Esophagus mucosa (tissue), 1 donor: ENCODE measurements at places on chromosomes 13 and 19. TPM values are rescaled to one million over a fixed set of nuclear protein-coding genes. Genes with fewer than 3 reads are reported as not detected.

Gene ZNF627
- total RNA-seq = 4.1 TPM

Gene ANGPTL8
- not detected for total RNA-seq

Gene CAMSAP3
- 21.2 TPM for total RNA-seq

Gene RPS15
- total RNA-seq = 1,167 TPM

Gene DPP9
- total RNA-seq = 28.0 TPM

Gene PSG7
- total RNA-seq = not detected

Gene GPI
- total RNA-seq = 230 TPM

GRCh38 chr19:32669310-32669709 lies 5.7 kb downstream of the ANKRD27 start:
- no peak for ATAC-seq

DNA sequence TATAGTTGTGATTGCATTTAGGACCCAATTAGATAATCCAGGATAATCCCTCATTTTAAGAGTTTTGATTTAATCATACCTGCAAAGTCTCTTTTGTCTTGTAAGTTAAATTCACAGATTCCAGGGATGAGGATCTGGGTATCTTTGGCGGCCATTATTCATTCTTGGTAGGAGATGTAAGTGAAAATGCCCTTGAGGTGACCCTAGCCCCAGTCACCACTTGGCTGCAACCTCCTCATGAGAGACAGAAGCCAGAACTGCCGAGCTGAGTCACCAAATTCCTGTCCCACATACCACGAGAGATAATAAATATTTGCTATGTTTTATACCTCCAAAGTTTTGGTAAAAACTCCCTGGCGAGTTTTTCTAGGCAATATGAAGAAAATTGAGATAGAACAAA lies 389.4 kb downstream of the RFC3 start:
- no peak for ATAC-seq

DNA sequence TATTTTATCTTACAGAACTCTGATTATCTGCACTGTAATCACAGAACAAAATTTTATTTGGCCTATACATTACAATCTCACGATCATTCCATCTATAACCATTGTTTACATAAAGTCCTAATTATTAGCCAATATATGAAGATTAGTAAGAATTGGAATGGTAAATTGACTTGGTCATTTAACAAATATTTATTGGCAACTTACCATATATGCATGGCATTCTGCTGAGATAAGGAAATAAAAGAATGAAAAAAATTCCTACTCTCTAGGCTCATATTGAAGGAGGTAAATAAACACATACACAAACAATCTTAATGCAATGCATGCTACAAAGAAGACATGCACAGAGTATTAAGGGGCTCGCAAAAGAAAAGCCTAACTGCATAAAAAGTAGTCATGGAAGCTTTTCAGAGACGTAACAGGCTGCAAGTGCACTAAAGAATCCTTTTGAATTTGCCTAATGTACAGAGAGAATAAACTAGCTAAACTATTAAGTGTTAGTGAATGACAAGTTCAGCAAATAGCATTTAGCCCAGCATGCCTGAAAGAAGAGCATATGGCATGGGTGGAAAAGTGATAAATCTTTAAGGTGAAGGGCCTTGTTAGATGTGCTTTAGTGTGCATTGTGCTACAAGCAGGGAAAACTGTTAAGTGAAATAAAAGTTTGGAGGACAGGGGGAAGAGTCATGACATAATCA lies 1131.1 kb downstream of the PCDH9 start:
- no peak for ATAC-seq

- no peak for ATAC-seq
Observed at GRCh38 chr13:51283371-51283770, 56.1 kb upstream of the SERPINE3 start.

- ATAC-seq = no peak
Observed at GRCh38 chr19:31255174-31255799, 93.9 kb downstream of the TSHZ3 start.

DNA sequence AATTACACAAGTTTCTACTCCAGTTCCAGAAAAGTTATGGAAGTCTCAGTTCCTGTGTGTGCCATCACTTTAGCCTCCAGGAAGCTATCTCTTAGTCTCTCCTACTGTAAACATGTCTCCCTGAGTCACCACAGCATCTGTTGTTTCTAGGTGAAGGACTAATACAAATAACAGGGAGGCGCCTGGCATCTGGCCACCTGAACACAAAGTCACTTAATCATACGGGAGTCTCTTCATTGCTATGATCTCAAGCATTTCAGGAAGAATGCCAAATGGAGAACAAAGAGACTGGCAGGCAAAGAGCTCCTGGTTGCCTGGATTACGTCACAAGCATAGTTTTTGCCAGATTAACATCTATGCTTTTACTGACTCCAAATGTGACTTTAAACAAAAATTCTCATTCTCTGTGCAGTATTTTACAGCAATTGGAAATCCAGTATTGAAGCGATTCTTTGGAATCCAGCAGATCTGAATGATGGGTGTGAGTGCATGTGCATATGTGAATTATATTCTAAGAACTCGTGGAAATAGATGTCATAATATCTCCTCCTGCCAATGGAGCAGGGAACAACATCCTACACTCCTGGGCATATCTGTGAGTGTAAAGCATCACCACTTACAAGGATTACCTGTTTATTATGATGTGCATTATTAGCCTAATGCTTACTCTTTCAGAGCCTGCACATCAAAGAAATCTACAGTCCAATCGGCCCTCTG lies 572.8 kb downstream of the PCDH9 start:
- peak; percentile 57 for ATAC-seq

DNA sequence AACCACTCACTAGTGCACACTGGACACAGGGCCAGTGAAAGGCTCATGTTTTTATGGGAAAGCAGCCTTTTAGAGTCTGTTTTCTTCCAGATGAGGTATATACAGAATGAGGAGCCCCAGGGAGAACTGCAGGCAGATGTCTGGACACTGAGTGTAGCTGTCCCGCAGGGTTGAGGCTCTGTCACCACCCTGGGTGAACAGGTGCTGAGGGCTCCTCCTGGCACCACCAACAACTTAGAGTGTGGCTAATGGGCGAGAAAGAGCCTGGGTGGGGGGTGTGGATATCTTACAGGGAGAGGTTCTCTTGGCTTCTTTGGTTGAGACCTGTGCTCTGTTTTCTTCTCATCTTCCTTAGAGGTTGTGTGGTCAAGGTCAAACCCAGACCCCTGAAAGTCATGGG lies 202.1 kb upstream of the GPR12 start:
- no peak for ATAC-seq

DNA sequence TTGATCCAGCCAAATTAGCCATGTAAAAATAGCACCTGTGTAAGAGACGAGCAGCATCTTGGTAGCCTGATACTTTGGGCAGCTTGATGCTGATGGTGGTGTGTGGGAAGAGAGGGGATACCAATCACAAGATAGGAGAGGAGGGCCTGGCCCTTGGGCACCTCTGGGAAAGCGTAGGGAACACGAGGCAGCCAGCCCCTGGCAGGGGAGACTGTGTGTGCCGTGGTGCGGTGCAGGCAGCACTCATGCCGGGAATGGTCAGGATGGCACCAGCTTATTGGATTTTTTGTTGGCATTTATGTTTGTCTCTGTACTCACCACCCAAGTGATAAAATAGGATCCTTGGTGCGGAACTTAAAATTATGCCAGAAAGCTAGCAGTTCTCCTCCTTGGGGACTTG lies 10.2 kb downstream of the SIGLEC8 start:
- ATAC-seq = no peak

- ATAC-seq = peak; percentile 58
Observed at GRCh38 chr19:13840305-13841085, 36.4 kb upstream of the NANOS3 start.

- ATAC-seq = no peak
Observed at GRCh38 chr13:83007226-83007625, 875.0 kb downstream of the SLITRK1 start.

- peak; percentile 83 for ATAC-seq
Observed at GRCh38 chr19:12840091-12841079, 2.1 kb downstream of the MAST1 start.

DNA sequence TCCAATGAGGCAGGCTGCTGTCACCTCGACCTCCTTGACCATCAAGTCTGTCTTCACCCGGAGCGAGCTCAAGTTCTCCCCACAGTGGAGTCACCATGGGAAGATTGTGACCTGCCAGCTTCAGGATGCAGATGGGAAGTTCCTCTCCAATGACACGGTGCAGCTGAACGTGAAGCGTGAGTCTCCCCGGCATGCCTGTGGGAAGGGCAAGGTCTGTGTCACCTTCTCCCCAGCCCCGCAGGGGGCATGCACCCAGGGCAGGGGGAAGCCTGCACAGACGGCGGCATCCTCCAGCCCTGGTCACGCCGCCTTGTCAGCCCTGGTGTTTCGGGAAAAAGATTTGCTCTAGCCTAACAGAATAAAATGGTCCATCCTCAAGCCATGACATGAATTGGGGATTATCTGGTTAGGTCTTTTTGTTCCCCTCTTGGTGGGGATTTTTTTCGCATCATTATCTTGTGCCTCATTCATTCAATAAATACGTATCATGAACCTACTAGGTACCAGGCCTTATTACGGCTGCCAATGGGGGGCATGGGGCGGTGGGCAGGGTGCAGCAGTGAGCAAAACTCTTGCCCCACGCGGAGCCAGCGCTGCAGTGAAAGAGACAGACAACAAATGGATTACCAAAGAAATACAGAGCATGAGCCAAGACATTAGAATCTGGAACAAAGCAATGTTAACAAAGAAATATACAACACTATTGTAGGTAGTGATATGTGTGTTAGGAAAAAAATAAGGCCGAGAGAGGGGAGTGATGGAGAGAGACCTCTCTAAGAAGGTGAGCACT lies 7.4 kb downstream of the CD22 start:
- no peak for ATAC-seq

DNA sequence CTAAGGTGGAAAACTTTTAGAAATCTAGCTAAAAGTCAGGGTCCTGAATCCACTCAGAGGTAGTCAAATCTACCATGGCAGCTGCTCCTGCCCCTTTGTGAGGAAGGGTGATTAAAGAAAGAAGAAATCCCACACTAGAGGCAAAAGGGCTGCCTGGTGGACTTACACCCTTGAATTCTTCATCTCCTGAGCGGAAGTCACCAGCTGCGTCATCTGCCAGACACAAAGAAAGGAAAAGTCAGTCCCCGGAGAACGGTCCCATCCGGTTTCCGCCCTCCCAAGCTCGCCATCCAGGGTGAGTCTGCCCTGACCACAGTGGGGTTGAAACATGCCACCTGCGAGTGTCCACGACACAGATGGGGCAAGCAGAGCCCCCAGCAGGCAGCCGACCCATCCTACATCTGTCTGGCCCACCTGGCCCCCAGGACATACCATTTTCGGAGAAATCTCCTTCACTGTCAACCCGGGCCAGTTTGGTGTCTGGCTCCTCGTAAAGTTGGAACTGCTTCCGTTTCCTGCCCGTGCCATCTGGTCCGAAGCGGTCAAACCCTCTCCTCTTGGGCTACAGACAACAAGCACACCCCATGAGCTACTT lies 7.7 kb downstream of the AKAP8 start:
- ATAC-seq = no peak

- ATAC-seq = no peak
Observed at GRCh38 chr19:41369769-41370168, 5.8 kb upstream of the B9D2 start.

GRCh38 chr19:29694669-29695627 lies 20.1 kb downstream of the C19orf12 start:
- peak; percentile 84 for ATAC-seq

GRCh38 chr13:27541386-27541785 lies 78.9 kb downstream of the LNX2 start:
- no peak for ATAC-seq

DNA sequence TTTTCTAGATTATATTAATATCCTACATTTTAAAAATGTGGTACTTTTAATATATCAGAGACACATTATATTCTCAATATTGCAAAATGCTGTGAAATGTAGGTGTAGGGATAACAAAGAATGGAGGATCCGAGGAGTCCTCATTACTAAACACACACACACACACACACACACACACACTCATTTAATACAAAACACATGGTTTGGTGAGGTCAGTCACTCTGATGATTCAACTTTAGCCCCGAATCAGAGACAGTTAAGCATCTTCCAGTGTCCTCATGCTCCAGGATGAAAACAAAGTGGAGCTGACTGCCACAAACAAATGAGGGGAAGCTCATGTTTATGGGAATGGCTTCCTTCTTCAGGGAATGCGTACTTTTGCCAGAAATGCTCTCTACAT lies 147.5 kb downstream of the CYSLTR2 start:
- no peak for ATAC-seq

DNA sequence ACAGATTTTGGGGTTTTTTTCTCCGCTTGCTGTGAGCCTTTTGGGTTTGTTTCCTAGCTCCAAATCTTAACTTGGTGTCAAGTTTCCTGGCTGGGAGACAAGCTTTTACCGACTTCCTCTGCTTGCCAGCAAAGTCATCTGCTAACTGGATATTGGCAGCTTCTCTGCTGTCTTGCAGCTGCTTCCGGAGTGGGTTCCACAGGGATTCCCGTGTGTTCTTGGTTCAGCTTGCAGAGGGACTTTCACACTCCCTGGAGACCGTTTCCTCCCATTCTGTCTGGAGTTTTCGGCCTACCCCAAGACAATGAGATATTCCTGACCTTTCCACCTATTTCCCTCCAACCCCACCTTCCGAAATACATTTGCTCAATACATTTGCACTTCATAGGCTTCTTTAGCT lies 2.2 kb upstream of the COLGALT1 start:
- no peak for ATAC-seq

DNA sequence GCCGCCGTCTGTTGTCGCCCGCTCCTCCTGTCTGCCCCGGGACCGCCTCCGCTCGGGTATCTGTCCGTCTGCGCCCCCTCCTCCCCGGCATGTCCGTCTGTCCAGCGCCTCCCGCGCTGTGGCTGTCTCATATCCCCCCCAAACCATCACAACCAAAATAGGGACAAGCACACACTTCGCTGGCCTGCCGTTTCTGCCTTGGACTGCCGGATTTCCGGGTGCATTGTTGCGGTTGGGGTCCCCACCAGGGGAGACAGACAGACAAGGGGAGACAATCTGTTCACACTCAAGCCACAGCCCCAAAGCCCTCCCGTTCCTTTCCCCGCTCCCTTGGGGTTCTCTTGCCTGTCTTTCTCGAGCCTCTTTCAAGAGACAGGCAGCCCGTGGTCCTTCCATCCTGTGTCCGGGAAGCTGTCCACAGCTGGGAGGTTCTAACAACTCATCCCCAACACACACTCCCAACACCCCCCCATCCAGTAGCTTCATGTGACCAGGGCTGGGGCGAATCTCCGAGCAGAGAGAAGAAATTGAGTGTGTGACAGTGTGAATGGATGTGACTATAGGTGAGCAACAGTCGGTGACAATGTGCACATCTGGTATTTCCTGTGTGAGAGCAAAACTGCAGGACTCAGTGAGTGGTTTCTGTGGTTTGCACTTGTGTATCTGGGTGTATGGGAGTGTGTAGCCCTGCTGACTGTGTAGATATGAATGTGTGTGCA lies 16.5 kb upstream of the FOSB start:
- ATAC-seq = peak; percentile 13

GRCh38 chr13:106349080-106349931 lies 186.2 kb downstream of the EFNB2 start:
- peak; percentile 75 for ATAC-seq
